Kasumi-1 (cell line): ENCODE measurements at places on chromosomes 2 and 18.

- peak; percentile 86 for DNase-seq
Measured at GRCh38 chr2:65300761-65301711, 73.4 kb downstream of the ACTR2 start.

GRCh38 chr2:108444941-108445840 lies 3.8 kb upstream of the GCC2 start:
- DNase-seq: no peak

DNA sequence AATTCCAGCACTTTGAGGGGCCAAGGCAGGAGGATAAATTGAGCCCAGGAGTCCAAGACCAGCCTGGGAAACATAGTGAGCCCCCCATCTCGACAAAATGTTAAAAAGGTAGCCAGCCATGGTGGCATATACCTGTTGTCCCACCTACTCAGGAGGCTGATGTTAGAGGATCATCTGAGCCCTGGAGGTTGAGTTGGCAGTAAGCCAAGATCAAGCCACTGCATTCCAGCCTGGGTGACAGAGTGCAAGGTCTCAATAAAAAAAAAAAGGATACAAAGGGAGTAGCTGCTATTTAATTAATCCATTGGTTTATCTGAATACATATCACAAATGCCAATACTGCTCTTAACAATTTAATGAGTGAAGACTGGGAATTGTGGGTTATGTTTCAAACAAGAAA lies 327.8 kb downstream of the CPS1 start:
- no peak for DNase-seq

DNA sequence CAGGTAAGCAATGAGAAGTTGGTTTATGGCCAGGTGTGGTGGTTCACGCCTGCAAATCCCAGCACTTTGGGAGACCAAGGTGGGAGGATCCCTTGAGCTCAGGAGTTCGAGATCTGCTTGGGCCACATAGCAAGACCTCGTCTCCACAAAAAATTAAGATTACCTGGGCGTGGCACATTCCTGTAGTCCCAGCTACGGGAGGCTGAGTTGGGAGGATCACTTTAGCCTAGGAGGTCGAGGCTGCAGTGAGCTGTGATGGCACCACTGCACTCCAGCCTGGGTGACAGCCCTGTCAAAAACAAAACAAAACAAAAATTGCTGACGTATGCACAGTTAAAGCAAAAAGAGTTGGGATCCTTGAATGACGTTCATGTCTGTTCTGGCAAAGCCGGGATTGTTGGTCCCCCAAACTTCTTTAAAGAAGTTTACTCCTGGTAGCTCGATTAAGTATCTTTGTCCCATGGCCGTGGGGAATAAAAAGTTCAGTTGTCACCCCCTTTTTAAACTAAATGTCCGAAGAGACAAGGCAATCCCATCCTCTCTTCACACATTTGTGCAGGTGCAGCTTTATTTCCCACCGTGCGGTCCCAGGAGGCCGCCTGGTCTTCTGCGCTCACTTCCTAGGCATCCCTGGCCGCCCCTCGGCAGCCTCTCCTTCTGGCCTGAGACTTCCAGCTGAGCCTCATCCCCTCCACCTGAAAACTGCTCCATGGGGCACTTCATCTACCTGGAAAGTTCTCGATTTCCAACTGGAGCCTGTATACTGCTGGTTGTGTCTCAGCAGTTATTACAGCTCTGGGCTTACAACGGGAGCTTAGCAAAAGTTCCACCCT lies 762 bp upstream of the SPOPL start:
- DNase-seq: peak; percentile 43

DNA sequence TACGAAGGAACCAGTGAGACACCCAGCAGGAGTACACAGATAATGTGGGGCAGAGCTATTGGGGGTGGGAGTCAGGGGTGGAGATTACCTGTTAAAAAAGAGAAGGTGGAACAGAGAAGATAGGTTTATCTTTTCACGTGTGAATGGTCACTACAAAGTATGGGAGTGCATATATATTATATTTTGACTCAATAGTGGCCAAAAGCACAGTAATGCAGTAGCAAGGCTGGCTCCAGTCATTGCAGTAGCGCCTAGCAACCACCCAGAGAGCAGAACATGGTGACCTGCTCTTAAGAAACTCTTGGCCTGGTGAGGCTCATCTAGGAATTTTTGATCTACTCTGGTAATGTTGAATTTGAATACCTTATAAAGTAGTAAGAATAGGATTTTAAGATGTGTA lies 1.0 kb downstream of the IMPACT start:
- DNase-seq: peak; percentile 23

DNA sequence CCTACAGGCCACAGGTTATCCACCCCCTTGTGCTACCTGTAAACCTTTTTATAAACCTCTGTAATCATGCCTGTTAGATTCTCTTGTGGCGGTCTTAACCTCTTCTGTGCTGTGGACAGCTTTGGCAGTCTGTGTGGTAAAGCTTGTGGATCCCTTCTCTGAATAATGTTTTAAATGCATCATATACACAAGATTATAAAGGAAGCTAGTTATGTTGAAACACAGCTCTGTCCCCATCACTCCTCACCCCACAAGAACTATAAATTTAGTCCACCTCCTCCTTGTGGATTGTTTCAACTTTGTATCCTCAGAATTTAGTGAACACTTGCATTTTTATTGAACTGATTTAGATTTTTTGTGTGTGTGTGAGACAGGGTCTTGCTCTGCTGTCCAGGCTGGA lies 107.7 kb downstream of the ICA1L start:
- DNase-seq: peak; percentile 17
